Effector memory CD8-positive, alpha-beta T cell (primary cell): ENCODE measurements at places on chromosomes 4 and X.

- no peak for DNase-seq
These were observed 121.0 kb upstream of the EPHA5 start for GRCh38 chr4:65791111-65791811.

DNA sequence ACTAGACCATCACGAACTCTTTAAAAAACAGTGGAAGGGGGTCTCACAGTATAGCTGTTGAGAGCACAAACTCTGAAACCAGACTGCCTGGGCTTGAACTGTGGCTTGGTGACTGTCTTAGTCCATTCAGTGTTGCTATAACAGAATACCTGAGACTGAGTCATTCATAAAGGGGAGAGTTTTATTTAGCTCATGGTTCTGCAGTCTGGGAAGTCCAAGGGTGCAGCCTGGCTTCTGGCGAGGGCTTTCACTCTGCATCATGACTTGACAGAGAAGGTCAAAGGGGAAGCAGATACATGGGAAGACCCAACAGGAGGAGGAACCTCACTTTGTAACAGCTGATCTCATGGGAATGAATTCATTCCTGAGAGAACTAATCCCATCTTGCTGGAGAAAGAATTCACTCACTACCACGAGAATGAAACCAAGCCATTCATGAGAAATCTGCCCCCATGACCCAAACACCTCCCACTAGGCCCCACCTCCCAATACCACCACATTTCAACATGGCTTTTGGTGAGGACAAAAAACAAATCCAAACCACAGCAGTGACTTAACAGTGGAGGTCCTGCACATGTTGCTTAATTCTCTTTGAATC is 116.7 kb upstream of the STOX2 start:
- no peak for DNase-seq

DNA sequence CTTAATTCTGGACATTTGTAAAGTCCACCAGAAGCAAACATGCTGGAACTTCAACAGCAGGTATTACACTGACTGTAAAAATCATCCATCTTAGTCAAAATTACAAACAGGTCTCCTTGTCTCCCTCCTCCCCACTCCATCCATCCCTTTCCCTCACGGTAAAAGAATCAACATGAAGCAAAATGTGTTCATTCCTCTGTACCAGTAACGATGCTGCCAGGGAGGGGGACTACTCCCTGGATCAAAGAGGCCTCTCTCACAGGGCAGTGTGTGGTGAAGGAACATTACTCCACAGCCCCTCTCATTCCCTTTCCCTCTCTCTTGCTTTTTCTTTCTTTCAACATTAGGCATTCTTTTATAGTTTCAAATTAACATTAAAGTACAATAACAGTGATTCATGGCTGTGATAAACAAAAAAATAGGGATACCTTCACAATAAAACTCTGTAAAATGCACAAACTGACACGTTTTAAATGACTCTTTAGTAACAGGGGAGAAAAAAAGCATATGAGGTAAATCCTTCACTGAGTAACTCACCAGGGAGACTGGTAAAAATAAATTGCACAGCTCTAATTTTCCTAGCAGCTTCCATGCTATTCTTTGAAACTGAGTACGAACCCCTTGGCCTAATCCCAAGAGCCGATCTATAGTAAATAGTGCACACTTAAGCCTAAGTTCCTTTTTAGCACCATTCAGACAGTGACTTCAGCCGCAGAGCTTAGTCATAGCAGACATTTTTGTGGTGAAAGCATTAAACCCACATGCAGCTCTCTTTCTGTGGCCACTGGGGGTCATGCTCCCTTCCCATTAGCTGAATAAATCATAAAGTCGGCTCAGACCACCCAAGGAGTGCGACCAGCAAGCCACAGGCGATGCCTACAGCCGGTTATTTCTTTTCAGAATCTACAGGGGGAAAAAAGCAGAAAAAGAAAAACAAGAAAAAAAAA is 215.6 kb upstream of the GYPA start:
- no peak for DNase-seq

DNA sequence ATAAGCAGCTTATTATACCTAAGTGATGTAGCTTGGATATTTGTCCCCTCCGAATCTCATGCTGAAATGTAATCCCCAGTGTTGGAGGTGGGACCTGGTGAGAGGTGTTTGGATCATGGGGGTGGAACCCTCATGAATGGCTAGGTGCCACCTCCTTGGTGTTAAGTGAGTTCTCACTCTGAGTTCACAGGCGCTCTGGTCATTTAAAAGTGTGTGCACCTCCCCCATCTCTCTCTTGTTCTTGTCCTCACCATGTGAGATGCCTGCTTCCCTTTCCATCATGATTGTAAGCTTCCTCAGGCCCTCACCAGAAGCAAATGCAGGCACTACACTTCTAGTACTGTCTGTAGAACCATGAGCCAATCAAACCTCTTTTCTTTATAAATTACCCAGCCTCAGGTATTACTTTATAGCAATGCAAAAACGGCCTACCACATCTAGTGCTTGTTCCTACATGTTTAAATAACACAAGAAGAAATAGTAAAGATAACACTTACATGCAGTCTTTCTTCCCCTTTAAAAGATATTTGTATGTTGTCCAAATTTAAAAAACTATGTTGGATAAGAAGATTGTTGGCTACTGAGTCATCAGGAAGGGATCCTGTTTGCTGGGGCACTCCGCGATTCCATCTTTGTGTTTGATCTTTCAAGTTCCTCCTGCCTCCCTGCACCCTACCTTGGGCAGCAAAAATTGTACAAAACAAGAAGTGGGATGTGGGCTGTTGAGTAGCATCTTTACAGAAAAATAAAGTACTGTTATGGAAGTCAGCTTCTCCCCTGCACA is 29.7 kb downstream of the PPP1R2C start:
- no peak for DNase-seq

GRCh38 chrX:25275159-25275558 is 259.4 kb upstream of the ARX start:
- DNase-seq = no peak

DNA sequence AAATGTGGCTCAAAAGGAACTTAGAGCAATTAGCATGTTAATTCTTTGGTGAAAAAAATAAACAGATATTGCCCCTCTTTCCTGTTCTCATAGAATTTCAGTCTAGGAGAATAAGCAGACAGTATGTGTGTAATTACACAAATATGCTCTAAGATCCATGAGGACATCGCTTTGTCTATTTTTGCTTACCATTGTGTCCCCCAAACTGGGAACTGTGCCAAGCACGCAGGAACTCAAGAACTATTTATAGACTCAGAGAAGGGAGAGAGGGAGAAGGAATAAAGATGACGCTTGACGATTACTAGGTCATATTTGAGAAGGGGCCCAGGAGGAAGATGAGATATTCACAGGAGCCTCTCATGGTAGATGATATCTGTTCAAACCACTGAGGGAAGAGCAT is 692.6 kb downstream of the RAB28 start:
- no peak for DNase-seq

- no peak for DNase-seq
These were observed 5.2 kb upstream of the CXCL2 start for GRCh38 chr4:74104145-74104544.

DNA sequence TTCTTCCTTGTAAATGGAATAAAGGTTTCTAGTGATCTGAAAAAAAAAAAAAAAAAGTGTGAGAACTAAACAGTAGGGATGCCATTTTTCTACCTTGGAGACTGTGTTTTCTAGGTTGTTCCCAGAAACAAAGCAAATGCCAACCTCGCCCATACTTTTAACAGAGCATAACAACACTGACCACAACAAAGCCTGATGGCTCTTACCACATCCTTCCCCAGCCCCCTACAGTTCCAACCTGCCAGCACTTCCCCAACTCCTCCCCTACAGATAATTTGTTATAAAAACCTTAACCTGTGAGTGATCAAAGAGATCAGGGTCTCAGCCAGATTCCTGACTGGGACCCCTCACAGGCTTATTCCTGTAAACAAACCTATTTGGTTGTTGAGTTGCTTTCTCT is 940.0 kb downstream of the SH3BGRL start:
- DNase-seq = peak; percentile 46

DNA sequence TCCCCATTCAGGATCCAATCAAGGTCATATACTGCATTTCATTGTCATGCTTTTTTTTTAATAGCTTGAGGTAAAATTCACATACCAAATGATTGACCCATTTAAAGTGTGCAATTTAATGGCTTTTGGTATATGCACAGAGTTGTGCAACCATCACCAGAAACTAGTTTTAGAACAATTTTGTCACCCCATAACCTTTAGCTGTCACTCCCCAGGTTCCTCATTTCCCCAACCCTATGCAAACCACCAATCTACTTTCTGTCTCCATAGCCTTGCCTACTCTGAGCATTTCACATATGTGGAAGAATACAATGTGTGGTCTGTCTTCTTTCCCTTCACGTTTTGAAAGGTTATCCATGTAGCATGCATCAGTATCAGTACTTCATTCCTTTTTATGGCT is 1.4 kb upstream of the SMAD1 start:
- DNase-seq = no peak

GRCh38 chr4:146123231-146123630 is 52.3 kb upstream of the LSM6 start:
- no peak for DNase-seq

- DNase-seq = no peak
These were observed 106.4 kb downstream of the AMELX start for GRCh38 chrX:11399489-11400094.

DNA sequence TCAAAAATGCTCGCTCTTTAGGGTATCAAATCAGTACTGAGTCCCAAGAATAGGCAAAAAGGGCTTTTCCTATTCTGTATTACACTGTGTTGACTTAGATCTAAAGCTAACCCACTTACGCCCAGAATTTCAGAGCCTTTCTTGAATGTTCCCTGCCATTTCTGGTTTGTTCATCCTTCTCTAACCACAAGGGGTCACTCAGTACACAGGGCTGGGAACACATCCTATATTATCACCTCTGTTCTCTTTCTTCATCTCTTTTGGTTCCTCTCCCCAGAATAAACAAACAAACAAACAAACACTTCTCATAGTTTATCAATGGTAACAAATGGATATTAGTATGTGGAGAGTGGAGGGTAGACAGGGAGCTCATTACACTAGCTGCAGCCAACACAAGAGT is 25.5 kb upstream of the MORC4 start:
- no peak for DNase-seq

DNA sequence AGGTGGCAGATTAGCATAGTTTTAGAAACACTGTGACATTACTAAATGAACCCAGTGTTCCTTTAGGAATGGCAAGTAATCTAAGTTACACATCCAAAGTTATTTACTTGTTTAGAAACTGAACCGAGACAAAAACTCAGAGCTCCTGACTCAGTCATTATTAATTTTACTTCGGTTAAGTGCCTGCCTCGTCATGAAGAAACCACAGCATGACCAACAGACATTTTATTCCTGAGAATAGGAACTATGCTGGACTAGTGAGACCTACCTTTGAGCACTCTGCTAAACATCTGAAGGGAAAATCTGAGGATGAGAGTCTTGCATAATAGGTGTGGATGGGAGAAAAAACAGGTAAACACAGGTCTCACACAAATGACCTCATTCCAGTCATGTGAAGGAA is 2.5 kb downstream of the BEX1 start:
- DNase-seq = no peak

DNA sequence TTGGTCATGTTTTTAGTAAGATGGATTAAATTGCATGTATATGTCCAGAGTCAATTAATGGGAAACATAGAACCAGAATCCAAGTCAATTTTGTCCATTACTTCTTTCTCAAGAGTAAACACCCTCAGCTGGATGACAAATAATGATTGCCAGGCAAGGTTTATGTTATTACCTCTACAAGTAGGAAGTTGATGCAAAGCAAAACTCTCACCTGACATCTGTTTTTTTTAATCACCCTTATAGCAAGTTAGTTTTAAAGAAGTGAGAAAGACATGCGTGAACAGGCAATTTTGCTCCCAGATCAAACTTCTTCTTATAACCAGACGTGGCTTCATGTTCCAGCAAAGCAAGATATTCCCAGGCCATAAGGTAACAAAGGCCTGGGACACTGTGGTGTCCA is 348.5 kb upstream of the FTHL17 start:
- no peak for DNase-seq

DNA sequence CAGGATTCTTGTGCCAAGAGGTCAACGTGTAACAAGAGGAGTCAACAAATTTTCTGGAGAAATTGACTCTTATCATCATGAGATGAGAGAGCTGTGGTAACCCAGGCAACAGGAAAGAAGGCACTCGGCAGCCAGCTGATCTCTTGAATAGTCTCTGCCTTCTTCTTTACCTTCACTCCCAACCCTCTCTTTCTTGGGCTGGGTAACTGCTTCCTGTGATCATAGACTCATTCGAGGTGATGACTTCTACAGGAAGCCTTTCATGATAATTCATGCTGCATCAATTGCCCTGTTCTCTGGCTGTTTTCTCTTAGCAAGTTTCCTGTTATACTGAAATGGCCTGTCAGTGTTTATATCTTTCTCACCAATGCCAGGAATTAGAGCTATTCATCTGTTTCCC is 70.8 kb upstream of the FSTL5 start:
- no peak for DNase-seq

DNA sequence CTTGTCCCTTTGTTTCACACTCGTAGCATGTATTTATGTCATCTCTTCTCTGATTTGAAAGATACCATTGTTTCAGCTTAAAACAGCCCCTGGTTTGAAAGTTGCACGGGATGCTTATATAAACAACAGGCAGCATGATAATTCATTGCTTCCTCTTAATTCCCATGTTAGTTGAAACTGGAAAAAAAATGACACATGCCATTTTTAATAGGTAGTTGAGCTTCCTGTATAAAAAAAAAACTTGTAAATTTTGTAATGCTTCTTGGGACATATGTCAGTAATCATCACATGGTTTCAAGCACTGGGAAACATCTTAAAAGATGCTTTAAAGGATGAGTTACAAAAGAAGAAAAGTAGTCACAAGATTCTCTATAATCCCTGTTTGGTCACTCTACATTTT is 243.0 kb downstream of the PALLD start:
- DNase-seq = no peak

DNA sequence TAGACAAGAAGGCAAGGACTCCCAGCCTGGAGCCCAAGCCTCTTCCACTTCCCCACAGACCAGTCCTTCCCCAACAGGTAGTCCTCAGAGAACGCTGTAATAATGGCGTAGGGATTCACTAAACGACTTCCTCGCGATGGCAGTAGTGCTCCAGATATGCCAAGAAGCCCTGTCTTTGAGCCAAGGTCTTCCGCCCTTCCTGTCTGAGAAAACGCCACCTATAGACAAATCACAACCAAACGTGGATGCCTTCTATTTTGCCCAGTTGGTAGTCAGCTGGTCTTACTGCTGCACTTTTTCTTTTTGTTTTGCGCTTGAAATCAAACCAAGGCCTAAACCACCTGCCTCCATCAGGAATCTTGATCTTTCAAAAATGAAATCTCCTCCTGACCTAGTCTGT is 203.3 kb downstream of the OR13H1 start:
- DNase-seq = no peak

GRCh38 chrX:107729558-107730297 is 45.9 kb downstream of the TSC22D3 start:
- DNase-seq = no peak

- DNase-seq = no peak
These were observed 1049.2 kb upstream of the INTU start for GRCh38 chr4:126583509-126583908.

- no peak for DNase-seq
These were observed 10.0 kb upstream of the ANXA10 start for GRCh38 chr4:168082379-168082778.
